ENCODE measurements at places on chromosomes 7 and 10. TPM values are rescaled to one million over a fixed set of nuclear protein-coding genes. Genes with fewer than 3 reads are reported as not detected.

The BMI1 gene
- 49.9 TPM for total RNA-seq

The EN2 gene
- total RNA-seq, result 7.2 TPM

The TFAM gene
- total RNA-seq, result 64.2 TPM

The CPA2 gene
- total RNA-seq, result 0.55 TPM

GRCh38 chr10:71667387-71667752 is 52.2 kb downstream of the C10orf105 start:
- H3K27ac ChIP-seq, result no peak overlapping the region
- H3K4me3 ChIP-seq, result no peak overlapping the region
- no peak for DNase-seq
- peaks cover 16% of the 10 kb centered on the region for H3K4me1 ChIP-seq
- no peaks in the 10 kb centered on the region for H3K36me3 ChIP-seq

- no peaks in the 10 kb centered on the region for H3K4me1 ChIP-seq
- no peak overlapping the region for H3K4me3 ChIP-seq
- DNase-seq, result no peak
- no peaks in the 10 kb centered on the region for H3K27me3 ChIP-seq
These were observed 120.1 kb upstream of the AOAH start for GRCh38 chr7:36844374-36844773.

- H3K27me3 ChIP-seq, result peaks cover 4% of the 10 kb centered on the region
- H3K4me1 ChIP-seq, result peaks cover 24% of the 10 kb centered on the region
- no peaks in the 10 kb centered on the region for H3K36me3 ChIP-seq
- DNase-seq, result no peak
- no peak overlapping the region for H3K4me3 ChIP-seq
These were observed 29.8 kb downstream of the ITPRIP start for GRCh38 chr10:104308439-104308903.

DNA sequence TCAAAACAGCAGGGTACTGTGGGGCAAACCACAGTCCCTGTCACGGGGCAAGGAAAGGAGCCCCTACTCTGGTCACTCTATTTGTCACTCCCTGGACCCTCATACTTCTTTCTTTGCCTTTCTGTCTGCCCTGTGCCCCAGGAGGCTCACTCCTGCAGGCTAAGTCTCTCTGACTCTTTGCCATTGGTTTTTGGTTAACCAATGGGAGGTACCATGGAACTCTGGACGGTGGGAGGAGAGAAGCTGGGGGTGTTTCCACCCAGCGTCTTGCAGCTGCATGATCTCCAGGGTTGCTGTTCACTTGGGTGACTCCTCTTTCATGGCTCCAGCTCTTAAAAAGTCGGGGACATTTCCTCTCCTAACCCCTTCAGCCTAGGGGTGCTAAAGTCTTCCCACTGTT is 15.4 kb upstream of the EIF5AL1 start:
- DNase-seq, result no peak
- no peaks in the 10 kb centered on the region for H3K36me3 ChIP-seq
- H3K27ac ChIP-seq, result no peak overlapping the region
- H3K27me3 ChIP-seq, result peaks cover 2% of the 10 kb centered on the region

DNA sequence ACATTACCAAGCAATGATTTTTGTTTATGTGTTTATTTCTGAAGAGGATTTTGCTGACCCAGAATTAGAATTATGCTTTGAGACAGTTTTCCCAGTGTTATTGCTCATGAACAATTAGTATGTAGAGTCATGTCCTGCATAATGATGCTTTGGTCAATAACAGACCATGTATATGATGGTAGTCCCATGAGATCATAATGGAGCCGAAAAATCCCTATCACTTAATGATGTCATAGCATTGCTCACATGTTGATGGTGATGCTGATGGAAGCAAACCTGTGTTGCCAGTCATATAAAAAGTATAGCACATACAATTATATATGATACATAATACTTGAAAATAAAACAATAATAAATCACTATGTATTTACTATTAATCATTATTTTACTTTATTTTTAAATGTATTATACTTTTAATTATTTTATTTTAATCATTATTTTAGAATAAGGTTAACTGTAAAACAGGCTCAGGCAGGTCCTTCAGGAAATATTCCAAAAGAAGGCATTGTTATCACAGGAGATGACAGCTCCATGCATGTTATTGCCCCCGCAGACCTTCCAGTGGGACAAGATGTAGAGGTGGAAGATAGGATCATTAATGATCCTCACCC is 33.5 kb downstream of the AHR start:
- no peak overlapping the region for H3K27ac ChIP-seq
- no peaks in the 10 kb centered on the region for H3K4me1 ChIP-seq
- H3K36me3 ChIP-seq, result no peaks in the 10 kb centered on the region
- DNase-seq, result no peak
- H3K27me3 ChIP-seq, result no peaks in the 10 kb centered on the region
- H3K4me3 ChIP-seq, result no peak overlapping the region

GRCh38 chr10:62578916-62579315 is 204.7 kb downstream of the ZNF365 start:
- no peak for DNase-seq
- H3K4me3 ChIP-seq, result no peak overlapping the region
- no peaks in the 10 kb centered on the region for H3K27me3 ChIP-seq
- H3K36me3 ChIP-seq, result no peaks in the 10 kb centered on the region
- H3K27ac ChIP-seq, result no peak overlapping the region

DNA sequence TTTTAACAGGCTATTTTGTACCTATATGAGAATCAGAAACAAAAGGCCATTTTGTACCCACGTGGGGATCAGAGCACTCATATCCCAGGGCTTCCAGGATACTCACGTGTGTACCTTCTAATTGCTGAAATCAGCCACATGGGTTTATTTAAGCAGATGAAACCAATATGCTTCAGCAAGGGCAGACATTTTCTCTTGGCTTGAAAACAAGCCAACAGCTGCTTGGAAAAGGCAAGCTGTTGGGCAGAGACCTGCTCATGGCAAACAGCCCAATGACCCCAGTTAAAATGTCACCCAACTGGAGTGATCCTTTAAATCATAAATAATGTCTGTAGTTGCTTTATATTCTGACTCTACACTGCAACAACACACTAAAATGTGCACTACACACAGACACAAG is 26.5 kb upstream of the TOMM7 start:
- no peaks in the 10 kb centered on the region for H3K36me3 ChIP-seq
- H3K4me1 ChIP-seq, result peaks cover under 1% of the 10 kb centered on the region
- no peak overlapping the region for H3K27ac ChIP-seq

DNA sequence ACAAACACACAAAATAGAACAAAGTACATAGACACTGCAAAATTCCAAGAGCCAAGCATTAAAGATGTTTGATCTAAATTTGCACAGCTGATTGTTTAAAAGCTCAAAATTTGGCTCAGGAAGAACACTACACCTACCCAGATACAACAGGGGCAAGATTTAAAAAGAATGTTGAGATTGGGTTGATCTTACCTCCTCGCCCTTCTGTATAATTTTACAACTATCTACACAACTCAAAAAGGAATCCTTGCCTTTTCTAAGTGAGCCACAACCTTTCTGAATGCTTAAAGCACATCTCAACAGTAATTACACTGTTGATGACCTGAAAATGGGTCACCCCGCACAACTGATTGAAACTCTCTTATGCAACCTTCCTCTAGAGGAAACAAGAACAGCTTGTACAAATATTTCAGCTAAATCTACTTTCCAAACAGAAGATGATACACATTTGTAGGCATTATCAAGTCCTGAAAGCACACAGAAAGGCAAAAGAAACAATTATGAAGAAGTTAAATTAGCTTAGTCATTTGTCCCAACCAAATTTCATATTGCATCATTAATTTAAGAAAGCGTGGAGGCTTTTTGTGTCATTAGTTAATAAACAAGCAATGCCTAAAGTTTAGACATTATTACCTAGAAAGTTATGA is 75.5 kb downstream of the UBE2H start:
- no peaks in the 10 kb centered on the region for H3K27me3 ChIP-seq
- H3K4me3 ChIP-seq, result no peak overlapping the region
- H3K27ac ChIP-seq, result no peak overlapping the region
- no peak for DNase-seq

DNA sequence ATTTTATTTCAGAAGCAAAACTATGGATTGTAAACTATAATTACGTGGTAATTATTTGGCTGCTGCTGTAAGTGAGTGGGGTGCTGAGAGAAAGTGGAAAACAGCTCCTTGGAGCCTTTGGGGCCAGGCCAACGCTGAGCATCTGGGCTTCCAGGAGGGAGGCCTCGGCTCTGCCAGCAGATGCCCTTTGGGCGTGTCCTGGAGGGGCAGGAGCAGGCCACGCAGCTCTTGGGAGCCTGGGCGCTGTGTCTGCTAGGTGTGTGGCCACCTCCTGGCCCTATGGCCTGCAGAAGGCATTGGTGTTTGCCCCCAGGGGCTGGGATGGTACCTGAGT is 423.3 kb downstream of the GLRX3 start:
- H3K4me3 ChIP-seq, result no peak overlapping the region
- peaks cover 15% of the 10 kb centered on the region for H3K4me1 ChIP-seq
- DNase-seq, result no peak
- H3K36me3 ChIP-seq, result no peaks in the 10 kb centered on the region
- H3K27ac ChIP-seq, result no peak overlapping the region
- peaks cover 12% of the 10 kb centered on the region for H3K27me3 ChIP-seq
